ENCODE measurements at places on chromosomes 3 and 15. TPM values are rescaled to one million over a fixed set of nuclear protein-coding genes. Genes with fewer than 3 reads are reported as not detected.

The ISLR gene
- not detected for total RNA-seq

- DNase-seq = no peak
These were observed 49.0 kb downstream of the CCDC54 start for GRCh38 chr3:107426223-107426622.

DNA sequence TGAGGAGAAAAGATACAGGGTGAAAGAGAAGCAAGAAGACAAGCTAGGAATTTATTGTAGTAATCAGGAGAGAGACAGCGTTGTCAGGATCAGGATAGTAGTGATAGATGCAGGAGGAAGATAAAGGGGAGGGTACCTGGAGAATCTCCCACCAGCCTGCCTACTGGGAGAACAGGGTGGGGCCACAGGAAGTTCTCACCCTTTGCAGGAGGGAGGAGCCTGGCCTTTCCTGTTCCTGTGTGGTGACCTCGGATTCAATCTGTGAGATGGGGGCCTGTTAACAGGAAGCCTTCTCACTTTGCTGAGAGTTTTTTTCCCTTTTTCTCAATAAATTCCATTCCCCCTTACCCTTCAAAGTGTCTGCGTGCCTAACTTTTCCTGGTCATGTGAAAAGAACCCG lies 37.6 kb downstream of the GMPS start:
- DNase-seq = no peak

GRCh38 chr3:15023719-15024118 lies 41.4 kb downstream of the MRPS25 start:
- DNase-seq = no peak

DNA sequence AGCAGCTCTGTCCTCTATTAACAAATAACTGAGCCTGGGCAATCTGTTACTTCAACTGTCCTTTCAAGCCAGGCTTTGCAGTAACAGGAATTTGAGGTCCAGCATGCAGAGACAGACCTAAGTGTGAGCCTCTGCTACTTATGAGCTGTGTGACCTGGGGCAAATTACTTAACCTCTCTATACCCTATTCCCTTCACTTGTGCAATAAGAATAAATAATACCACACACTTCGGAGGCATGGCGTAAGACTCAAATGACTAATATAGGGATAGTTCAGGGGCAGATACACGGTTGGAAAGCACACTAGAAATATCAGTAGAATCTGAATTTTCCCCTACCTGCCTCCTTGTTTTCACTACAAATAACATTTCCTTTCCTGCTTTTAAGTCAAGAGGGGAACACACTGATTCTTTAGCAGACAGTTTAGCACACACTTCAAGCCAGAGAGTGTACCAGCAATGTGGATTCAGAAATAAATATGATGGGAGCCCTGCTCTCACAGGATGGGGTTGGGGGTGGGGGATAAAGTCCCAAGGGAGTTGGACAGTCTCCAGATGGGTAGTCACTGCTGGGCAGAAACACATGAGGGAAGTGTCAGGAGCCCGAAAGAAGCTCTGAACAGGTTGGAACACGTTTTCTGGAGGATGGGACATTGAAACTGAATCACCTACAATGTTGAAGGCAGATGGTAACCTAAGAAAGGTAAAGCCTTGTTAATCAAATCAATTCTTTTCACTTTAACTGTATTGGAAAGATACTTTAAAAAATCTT lies 61.8 kb upstream of the RBP1 start:
- DNase-seq = no peak

The TRPM1 gene
- not detected for total RNA-seq

The ARHGAP11A gene
- total RNA-seq = 108 TPM

DNA sequence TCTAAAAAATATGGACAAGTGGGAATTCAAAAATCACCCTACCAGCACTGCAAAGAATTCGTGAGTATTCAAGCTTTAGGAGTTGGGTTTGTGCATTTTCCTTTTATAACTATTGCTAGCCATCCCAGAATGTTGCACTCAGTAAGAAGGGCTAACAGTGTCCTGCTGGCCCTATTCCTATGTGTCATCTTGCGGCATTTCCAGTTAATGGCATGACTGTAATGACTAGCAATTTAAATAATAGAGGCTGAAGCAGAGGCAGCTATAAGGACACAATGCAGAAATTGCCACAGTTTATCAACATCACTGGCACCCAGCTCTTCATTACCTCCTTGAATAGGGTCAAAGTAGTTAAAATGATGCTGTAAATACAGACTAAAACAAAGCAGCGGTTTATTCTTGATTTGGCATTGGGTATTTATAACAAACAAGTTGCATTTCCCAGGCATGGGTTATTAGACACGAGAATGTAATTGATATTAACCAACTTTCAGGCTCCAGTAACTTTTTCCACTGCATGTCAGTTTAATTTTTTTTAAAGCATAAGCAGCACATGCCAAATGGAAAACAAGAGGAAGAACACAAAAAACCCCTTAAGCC lies 177.6 kb downstream of the FHIT start:
- DNase-seq = no peak

GRCh38 chr15:50107591-50108408 lies 11.2 kb downstream of the ATP8B4 start:
- DNase-seq = peak; percentile 45

- DNase-seq = no peak
These were observed 281.9 kb upstream of the DPH6 start for GRCh38 chr15:35827911-35828310.

The GASK1A gene
- not detected for total RNA-seq

DNA sequence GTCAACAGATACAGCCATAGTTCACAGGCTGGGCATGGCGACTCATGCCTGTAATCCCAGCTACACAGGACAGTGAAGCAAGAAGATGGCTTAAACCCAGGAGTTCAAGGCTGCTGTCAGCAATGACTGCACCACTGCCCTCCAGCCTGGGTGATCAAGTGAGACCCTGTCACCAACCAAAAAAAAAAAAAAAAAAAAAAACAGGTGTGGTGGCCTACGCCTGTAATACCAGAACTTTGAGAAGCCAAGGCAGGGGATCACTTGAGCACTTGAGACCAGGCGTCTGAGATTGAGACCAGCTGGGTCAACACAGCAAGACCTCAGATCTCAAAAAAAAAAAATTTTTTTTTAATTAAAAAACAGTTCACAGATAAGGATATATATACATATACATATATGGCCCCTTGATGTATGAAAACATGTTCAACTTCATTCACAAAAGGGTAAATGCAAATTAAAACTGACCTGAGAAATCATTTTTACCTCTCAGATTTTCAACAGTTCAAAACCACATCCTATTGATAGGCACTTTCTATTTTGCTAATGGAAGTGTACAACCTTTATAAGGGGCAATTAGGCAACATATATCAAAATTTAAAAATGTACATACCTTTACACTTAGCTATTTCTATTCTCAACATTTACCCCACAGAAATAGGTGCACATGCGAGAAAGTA lies 51.1 kb downstream of the OSBPL10 start:
- DNase-seq = no peak

The A4GNT gene
- total RNA-seq = not detected

- no peak for DNase-seq
These were observed 17.6 kb downstream of the CTSH start for GRCh38 chr15:78927077-78927790.

- DNase-seq = no peak
These were observed 229.0 kb downstream of the THSD4 start for GRCh38 chr15:71344316-71344715.

- DNase-seq = no peak
These were observed 3.9 kb upstream of the HEG1 start for GRCh38 chr3:125059488-125060245.

DNA sequence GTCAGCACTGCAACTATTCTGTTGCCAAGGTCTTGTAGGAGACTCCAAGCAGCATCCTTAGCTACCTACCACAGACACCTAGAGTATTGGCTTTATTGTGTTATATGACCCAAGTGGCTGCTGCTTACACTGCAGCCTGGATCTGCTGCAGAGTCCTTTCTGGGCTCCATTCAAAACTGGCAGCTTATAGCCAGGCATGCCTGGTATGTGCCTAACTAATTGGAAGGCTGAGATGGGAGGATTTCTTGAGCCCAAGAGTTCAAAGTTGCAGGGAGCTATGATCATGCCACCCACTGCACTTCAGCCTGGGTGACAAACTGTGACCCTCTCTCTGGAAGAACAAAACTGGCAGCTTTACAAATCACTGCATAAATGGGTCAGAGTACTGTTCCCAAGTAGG lies 8.6 kb downstream of the NDUFB4 start:
- no peak for DNase-seq
